GM12878 (cell line): ENCODE measurements at places on chromosomes 2 and 18. TPM values are rescaled to one million over a fixed set of nuclear protein-coding genes. Genes with fewer than 3 reads are reported as not detected.

TUBA3E gene
- total RNA-seq: not detected in 2 replicates

C2orf66 gene
- total RNA-seq: not detected in 2 replicates

GCG gene
- 0.29 TPM in 1 of 2 replicates, not detected in the other for total RNA-seq

GLS gene
- total RNA-seq: 121 and 129 TPM in 2 replicates

LYG1 gene
- total RNA-seq: 0.21 TPM in 1 of 2 replicates, not detected in the other

- no peak for DNase-seq
Observed at GRCh38 chr2:172455121-172455515, 27.7 kb downstream of the ITGA6 start.

CD8B gene
- 0.21 TPM in 1 of 2 replicates, not detected in the other for total RNA-seq

PLEKHM3 gene
- total RNA-seq: 4.7 and 5.6 TPM in 2 replicates

- peak; percentile 56 for DNase-seq
Observed at GRCh38 chr18:58495634-58496033, 133.3 kb downstream of the ALPK2 start.

DNA sequence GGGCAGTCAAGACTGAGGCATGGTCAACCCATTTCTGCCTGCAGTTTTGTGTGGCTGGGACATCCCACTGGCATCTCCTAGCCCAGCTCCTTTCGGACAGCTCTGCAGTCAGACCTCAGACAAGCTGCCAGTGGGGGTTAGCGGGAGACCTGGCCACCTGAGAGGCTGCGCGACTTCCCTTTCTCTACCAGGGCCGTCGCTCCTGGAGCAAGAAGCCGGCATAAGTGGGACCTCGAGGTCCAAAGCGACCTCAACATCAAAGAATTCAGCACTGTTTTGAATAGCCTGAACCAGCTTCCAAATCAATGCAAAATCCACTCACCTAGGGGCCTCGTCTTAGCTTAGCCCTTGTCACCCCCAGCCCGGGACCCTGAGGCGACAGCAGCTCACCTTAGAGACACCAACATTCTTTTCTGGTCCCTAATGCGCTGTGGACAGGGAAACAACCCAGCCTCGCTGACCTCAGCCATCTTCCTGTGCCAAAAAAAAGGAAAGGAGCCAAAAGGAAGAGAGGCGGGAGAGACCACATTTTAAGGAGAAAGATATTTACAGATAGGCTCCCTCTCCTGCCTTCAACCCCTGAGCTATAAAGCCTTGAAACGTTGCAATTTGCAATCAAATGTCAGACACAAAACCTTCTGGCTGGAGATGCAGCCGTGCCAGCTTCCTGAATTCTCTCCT is 81.2 kb downstream of the GFPT1 start:
- DNase-seq: no peak

DNA sequence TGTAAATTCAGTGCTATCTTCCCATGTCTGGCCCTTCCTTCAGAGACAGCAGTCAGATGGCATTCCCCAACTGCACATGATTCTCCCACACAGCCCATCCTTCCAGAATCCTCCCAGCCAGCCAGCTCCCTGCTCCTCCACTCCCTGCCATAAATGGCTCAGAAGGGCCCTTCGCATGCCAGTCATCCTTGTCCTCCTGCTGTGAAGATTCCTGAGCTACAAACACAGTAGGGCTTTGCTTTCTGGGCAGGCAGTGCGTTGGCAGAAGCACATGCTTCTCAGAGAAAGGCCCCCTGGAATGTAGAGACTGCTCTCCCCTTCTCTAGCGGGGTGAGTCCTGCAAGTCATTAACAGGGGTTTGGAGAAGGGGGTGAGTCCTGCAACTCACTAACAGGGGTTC is 71.9 kb downstream of the TEX51 start:
- no peak for DNase-seq

DNA sequence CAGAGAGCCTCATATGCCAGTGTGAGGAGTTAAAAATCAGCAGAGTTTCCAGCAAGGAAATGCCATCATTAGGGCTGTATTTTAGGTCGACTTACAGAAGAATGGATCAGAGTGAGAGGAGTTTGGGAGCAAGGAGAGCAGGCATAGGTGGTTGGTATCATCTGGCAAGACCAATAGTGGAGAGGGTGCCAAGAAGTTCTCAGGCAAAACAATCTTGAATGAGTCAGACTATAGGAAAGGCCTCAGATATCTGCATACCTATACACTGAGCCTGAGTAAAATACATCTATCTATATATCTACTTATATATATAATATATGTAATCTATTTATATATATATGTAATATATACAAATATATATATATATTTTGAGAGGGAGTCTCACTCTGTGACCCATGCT is 57.3 kb downstream of the TMEFF2 start:
- DNase-seq: no peak

GRCh38 chr18:13401404-13401803 is 182.8 kb downstream of the LDLRAD4 start:
- no peak for DNase-seq
